Mesangial cell (primary cell): ENCODE measurements at places on chromosomes 1 and 21. TPM values are rescaled to one million over a fixed set of nuclear protein-coding genes. Genes with fewer than 3 reads are reported as not detected.

MAP3K21 gene
- 4.1 and 6.6 TPM in 2 replicates for total RNA-seq

GSTM2 gene
- 3.7 and 20.5 TPM in 2 replicates for total RNA-seq

ELOVL1 gene
- 110 and 146 TPM in 2 replicates for total RNA-seq

SYCP1 gene
- total RNA-seq = not detected in 2 replicates

NTNG1 gene
- 7.9 and 17.9 TPM in 2 replicates for total RNA-seq

C21orf91 gene
- 2.1 and 6.3 TPM in 2 replicates for total RNA-seq

KRTAP21-2 gene
- not detected in 2 replicates for total RNA-seq

TEDDM1 gene
- total RNA-seq = not detected in 2 replicates

ERICH3 gene
- total RNA-seq = not detected in 2 replicates

PLCH2 gene
- total RNA-seq = 0.38 TPM in 1 of 2 replicates, not detected in the other
